ENCODE measurements at places on chromosomes 12 and 14.

DNA sequence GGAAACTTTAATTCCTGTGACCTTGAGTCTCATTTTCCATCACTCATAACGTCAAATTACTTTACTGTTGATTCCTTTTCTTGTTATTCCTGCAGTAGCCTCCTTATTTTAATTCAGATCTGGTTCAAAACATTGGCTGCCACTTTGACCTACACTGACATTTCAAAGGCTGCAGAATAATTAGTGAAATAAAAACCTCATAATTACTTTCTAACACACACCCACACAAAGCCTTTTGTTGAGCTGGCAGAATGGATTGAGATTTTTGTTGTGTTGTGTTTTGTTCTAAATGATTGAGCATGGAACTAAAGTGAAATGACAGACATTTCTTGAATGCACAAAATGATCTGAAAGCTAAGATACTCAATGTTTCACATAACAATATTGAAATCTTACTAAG is 507.5 kb upstream of the STXBP6 start:
- DNase-seq: no peak

- DNase-seq: no peak
Measured at GRCh38 chr12:15605881-15606590, 183.2 kb downstream of the EPS8 start.

DNA sequence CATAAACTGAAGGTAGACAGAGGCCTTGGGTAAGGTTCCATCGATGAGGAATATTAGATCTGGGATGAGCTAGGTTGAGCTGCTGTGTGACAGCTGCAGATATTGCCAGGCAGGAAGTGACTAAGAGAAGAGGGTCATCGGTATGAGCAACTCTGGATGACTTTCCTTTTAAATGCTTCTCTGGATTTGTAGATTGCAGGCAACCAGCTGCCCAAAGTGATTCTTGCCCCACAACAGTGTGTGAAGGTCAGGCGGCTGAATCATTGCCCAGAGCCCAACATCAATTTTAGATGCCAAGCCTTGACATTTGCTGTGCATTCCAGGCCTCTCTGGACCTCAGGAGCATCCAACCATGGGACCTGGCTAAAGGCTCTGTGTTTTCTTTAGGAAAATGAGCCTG is 255.9 kb downstream of the DPF3 start:
- no peak for DNase-seq

DNA sequence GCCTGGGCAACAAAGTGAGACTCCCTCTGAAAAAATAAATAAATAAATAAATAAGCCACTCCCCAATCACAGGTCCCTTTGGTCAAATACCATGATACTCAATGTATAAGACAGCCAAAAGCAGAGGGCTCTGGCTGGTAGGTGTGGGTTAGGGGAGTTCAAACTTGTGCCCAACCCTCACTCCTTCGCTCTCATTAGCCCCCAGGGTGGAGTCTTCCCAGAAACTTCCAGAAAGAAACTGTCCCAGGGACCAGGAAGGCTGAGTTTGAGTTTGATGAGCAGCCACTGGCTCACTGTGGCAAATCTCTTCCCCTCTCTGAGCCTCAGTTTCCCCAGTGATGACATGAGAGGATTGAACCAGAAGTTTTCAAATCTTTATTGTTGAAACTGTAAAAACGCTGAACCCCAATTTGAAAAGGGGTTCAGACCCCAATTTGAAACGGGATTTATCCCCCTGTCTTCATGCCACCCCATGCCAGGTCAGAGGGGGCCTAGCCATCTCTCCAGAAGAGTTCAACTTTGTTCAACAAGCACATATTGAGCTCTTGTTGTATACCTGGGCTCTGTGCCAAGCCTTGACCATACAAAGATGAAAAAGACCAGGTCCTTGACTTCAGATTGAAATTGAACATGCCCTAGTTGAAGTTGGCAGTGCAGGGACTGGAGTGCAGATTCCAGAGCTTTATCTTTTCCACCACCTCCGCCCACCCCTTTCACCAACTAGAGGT is 9.1 kb upstream of the FAM222A start:
- no peak for DNase-seq

GRCh38 chr14:99215277-99215676 is 56.7 kb downstream of the BCL11B start:
- DNase-seq: no peak

GRCh38 chr12:57521525-57522010 is 1.1 kb upstream of the MBD6 start:
- peak; percentile 32 for DNase-seq

- no peak for DNase-seq
Measured at GRCh38 chr14:94903883-94904282, 134.0 kb upstream of the GSC start.

DNA sequence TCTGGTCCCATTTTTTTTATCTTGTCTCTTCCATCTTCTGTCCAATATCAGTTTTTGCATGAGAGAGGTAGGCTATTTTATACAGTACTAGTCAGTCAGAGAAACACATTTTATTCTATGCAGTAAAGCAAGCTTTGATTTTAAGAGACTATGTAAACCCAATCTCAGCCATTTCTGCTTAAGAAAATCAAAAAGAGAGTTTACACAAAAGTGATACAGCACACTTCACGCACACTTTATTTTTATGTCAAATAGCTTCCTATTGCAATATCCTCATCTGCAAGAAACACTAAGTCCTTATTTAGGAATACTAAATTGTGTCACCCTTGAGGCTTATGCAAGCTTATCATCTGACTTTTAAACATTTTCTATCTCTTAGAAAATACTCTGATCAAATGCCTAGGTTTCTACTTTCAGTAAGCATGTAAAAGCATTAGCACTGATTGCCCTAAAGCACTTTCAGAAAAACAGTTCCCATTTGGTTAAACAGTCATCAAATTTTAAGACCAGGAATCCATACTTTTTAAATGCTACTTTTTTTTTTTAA is 78.3 kb downstream of the MED13L start:
- no peak for DNase-seq

DNA sequence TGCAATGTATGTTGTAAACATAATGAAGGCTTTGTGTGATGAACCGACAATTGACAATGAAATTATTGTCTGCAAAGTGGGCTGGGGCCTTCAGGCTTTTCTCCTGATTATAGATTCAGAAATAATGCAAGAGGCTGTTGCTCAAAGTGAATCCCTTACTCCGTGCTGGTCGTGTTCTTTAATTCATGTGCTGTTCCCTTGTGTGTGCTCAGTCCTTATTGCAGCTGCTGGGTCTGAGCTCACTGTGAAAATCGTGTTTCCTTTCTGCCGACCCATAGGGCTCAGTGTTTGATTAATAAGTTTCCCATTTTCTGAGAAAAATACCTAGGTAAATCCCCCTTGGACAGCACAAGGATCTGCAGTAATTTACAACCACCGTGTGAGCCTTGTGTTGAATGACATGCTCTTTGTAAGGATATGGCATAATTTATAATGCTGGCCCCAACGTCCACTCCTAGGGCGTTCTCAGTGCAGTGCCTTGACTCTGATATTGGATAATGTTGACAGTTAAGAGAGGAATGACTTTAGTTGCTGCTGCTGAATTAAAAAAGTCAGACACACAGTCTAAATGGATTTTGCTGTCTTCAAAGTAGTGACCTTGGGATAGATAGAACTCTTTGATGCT is 81.6 kb downstream of the RGS6 start:
- DNase-seq: no peak

DNA sequence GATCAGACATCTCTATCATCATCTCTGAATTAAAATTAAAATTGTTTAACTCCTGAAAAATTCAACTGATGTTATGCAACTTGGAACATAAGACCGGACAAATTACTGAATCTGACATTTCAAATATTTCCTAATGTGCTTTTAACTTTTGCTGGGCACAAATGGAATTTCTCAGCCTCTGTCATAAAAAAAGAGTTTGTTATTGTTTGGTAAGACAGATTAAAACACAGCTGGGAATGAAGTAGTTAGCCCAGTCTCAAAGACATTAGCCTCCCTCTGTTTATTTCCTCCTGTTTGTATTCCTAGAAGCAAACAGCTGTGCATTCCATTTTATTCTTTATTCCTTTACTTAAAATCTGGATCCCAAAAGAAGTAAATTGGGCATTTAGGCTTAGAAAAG is 29.4 kb downstream of the PLEKHA5 start:
- no peak for DNase-seq

GRCh38 chr12:26906704-26907103 is 31.1 kb downstream of the INTS13 start:
- no peak for DNase-seq

- DNase-seq: no peak
Measured at GRCh38 chr14:101222362-101223070, 319.0 kb upstream of the RTL1 start.

DNA sequence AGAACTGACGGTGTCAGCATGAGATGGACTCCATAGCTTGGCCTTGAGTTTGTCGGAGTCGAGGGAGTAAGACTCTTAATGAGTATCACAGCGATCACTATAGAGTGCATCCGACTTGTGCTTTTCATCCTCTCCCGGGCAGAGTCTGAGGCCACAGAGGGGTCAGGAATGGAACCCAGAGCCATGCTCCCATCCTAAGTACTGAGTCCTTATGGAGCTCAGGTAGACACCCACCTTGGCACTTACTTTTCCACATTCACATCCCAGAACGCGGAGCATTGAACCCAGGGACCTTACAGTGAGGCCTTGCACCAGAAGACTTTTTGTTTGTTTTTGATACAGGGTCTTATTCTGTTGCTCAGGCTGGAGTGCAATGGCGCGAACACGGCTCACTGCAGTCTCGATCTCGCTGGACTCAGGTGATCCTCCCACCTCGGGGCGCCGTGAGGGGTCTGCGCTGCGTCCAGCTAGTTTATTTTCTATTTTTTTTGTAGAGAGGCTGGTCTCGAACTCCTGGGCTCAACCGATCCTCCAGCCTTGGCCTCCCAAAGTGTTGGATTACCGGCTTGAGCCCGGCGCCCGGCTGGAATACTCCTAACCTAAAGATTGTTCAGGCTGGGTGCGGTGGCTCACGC is 719 bp upstream of the SRSF9 start:
- DNase-seq: no peak

GRCh38 chr12:18562531-18562930 is 175.3 kb downstream of the PLCZ1 start:
- DNase-seq: no peak

All from T-cell (primary cell).